Muscle of leg (tissue), 16 donors: ENCODE measurements at places on chromosomes 12 and 14. TPM values are rescaled to one million over a fixed set of nuclear protein-coding genes. Genes with fewer than 3 reads are reported as not detected.

The TMEM119 gene
- 50.8 TPM for total RNA-seq

DNA sequence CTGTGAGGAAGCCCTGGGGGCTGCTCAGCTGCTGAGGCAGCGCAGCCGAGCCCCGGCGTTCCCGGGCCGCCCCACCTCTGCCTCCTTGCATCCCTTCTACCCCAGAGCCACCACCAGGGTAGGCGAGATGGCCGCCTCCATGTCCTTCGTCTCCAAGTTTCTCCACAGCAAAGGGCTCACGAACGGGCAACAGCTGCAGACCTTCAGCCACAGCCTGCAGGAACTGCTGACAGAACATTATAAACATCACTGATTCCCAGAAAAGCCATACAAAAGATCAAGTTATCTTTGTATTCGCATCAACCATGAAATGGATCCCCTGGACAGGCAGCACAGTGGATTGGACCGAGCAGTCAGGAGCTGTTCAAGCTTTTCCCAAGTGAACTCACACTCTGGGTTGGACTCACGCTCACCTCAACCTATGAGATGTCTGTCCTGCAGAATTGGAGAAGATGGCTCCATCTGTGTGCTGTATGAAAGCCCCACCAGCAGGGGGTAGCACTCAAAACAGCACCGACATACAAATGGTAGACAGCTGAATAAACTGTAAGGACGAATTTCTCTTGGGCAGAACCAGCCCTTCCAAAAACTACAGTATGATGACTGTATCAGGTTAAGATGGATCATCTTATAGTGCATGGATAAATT, 19.4 kb upstream of the A2M start:
- H3K4me3 ChIP-seq, result no peak overlapping the region
- H3K36me3 ChIP-seq, result no peaks in the 10 kb centered on the region
- no peak for DNase-seq
- no peak overlapping the region for H3K27ac ChIP-seq

DNA sequence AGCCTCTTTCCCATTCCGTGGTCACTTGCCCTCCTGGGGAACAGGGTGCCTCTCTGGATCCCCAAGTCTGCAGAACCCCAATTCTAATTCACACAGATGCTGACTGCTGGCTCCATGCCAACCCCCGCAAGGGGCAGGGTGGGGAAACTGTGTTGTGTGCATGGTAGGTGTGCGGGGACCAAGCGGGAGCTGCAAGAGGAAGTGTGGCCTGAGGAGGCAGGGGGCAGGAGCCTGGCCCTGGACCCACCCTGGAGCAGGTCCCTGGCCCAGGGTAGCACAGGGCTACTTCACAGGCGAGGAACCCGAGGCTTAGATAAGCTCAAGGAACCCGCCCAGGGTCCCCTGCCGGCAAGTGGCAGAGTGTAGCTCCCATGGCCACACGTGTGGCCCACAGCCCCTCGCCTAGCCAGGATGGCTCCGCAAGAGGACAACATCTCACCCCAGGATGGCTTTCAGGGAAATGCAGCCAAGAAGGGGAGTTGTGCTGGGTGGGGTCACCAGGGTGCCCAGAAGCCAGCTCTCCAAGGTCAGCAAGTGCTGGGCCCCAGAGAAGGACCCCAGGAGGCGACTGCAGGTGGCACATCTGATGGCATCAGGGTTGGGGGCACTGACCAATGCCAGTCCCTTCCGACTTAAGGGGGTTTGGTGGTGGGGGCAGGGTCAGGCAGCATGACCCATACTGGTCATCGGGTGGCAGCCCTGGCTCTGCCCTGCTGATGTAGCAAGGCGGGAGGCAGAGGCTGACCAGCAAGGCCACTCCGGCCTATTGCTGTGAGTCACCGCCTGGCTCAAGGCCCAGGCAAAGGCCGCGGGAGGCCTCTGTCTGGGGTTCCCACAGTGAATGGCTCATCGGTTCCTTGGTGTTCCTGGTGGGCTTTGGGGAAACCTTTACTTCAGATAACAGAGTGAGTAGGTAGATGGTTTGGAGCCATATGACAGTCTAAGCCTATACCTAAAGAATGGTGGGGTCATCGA, 37.3 kb upstream of the EML1 start:
- H3K27ac ChIP-seq, result no peak overlapping the region
- H3K27me3 ChIP-seq, result peaks cover 2% of the 10 kb centered on the region
- DNase-seq, result peak; percentile 89
- H3K4me3 ChIP-seq, result no peak overlapping the region
- H3K4me1 ChIP-seq, result peaks cover 73% of the 10 kb centered on the region

- no peak overlapping the region for H3K27ac ChIP-seq
- no peak for DNase-seq
- no peaks in the 10 kb centered on the region for H3K36me3 ChIP-seq
- no peaks in the 10 kb centered on the region for H3K27me3 ChIP-seq
- no peak overlapping the region for H3K4me3 ChIP-seq
Observed at GRCh38 chr14:50056435-50056834, 59.9 kb downstream of the VCPKMT start.
